ENCODE measurements at places on chromosomes 6 and 20.
A peak's percentile ranks its signal among the peaks of the same experiment; 100 is the strongest.

GRCh38 chr6:122352981-122353664, 46.3 kb upstream of the HSF2 start:
- no peak for DNase-seq

DNA sequence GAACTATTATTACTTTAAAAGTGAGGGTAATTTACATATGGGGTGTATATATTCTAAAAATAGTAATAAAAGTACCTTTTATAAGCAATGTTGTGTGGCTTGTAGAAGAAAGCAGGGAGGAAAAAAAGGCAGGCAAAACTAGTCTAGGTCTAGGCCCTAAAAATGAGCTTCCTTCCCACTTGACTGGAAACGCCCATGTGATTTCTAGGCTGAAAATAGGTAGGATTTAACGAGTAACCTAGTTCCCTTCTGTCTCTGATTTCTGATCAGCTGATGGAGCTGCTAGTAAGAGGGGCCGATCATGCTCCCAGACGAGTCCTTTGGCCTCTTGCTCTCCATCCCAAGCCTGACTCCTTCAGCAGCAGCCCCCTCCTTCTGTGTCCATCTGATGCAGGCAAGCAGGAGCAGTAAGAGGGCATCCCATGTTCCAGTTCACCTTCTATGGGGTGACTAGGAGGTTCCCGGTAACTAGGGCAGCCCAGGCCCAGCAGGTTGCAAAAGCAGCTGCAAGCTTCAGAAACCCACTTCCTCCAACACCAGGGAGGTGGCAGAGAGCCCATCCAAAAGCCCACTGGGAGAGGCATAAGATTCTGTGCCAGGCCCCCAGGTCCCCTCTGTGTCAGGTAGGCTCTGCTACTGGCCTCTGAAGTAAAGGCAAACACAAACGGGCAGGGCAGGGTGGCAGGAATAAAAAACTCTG, 24.4 kb downstream of the TBC1D20 start:
- DNase-seq = no peak

DNA sequence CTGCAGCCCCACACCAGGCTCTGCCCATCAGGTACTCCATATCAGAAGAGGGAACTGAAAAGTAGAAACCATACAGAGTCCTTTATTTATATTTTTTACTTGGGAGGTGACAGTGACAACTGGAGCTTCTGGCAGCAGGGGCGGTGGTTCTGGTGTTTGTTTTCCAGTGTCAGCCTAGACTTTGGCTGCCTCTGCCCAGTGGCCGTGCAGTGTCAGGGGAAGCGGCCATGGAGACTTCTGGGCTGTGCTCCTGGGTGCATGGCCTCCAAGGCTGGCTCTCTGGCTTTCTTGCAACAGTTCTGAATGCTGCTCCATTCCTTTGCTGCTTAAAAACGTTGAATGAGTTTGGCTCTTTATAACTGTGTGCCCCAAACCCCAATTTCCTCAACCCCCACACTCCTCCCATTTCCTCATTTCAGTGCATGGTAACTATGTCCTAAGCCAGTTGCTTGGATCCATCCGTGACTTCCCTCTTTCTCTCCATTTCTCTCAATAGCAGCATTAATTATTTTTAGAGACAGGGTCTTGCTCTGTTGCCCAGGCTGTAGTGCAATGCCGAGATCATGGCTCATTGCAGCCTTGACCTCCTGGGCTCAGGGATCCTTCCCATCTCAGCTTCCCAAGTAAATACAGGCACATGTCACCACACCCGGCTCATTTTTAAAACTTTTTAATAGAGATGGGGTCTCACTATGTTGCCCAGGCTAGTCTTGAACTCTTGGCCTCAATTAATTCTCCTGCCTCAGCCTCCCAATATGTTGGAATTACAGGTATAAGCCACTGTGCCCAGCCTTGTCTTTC, 141.1 kb upstream of the SGK1 start:
- no peak for DNase-seq

GRCh38 chr20:4697189-4697830, 24.4 kb upstream of the PRND start:
- DNase-seq = no peak

DNA sequence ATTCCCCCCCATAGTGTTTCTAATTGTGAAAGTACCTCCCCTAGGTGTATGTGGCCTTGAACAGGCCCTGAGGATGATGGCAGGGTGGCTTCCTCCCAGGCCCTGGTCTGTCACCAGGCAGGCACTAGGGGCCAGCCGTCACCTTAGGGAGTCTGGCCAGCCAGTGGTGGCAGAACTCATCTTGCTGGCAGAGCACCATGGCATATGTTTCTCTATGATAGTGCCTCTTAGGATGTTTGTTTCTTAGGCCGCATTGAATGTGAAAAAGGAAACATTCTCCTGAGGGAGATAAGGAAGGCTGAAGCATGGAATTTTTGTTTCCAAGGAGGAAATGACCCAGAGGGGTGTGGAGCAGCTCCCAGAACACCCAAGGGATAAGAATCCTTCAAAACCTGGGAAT, 45.2 kb upstream of the KLHL31 start:
- DNase-seq = no peak

DNA sequence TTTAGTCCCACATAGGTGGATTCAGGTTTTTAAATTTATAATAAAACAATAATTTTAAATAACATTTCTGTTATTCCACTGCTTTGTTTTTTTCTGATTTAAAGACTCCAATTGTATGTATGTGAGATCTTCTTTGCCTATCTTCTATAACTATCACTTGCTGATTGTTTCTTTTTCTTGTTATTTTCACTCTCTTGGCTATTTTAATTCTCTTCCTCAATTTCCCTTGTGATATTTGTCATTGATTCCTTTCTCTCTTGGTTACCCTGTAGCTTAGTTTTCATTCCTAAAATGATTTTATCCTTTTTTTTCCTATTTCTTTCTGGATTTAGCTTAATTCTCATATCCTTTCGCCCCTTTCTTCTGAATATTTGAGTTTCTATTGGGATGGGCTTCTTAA, 227.3 kb upstream of the TENT5A start:
- no peak for DNase-seq

GRCh38 chr6:92139601-92140000, 1279.8 kb downstream of the EPHA7 start:
- no peak for DNase-seq

- peak; percentile 89 for DNase-seq
Observed at GRCh38 chr20:35664466-35665206, at the start of the genes CPNE1 and RBM12. Gene CPNE1, minus strand, starts transcription at chr20:35664900. Its CDS starts 31,977 bp downstream, at chr20:35632923. Gene RBM12, minus strand, starts transcription at chr20:35664900. Its CDS starts 9,578 bp downstream, at chr20:35655322.

- no peak for DNase-seq
Observed at GRCh38 chr20:46027245-46027853, 1.7 kb upstream of the SLC12A5 start.

- no peak for DNase-seq
Observed at GRCh38 chr6:13633343-13633742, 18.2 kb downstream of the NOL7 start.

DNA sequence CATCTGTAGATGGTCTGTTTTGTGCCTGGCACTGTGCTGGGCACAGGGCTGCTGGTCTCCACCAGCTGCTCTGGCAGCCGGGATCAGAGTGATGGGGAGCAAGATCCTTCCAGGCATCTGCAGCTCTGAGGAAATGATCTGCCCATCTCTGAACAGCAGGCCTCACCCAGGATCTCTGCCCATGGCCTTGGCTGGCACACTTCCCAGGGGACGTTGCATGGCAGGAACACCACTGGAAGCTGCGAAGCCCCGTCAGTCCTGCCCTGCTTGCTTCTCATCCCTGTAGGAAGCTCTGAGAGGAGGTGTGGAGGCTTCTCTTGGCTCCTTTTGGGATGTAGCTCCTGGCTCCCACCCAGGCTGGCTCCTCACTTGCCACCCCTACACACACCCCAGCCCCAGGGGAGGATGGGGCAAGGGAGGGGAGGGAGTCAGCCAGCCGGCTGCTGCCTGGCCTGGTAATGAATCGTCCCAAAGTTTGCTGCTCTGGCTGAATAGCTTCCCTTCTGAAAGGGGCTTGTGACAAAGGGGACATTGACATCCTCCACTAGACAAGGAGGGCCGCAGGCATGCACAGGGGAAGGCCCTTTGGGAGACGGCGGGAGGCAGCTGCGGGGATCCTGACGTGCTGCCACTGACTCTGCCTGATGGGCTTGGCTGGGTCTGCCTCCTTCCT, 108.9 kb downstream of the VEGFA start:
- no peak for DNase-seq
